Neural progenitor cell (in vitro differentiated cells): ENCODE measurements at places on chromosomes 3 and 15.
A peak's percentile ranks its signal among the peaks of the same experiment; 100 is the strongest.

DNA sequence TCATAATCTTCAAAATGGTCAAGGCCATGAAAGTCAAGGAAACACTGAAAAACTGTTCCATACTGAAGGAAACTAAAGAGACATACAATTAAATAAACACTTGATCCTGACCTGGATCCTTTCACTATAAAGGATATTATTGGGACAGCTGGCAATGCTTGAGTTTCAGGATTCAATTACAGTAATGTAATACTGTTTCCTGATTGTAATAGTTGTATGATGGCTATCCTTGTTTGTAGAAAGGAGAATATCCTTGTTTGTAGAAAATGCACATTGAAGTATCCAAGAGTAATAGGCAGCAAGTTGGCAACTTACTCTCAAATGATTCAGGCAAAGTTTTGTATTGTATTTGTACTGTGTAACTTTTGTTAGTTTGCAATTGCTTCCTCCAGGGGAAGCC is 4.6 kb downstream of the CIDEC start:
- no peak for DNase-seq

DNA sequence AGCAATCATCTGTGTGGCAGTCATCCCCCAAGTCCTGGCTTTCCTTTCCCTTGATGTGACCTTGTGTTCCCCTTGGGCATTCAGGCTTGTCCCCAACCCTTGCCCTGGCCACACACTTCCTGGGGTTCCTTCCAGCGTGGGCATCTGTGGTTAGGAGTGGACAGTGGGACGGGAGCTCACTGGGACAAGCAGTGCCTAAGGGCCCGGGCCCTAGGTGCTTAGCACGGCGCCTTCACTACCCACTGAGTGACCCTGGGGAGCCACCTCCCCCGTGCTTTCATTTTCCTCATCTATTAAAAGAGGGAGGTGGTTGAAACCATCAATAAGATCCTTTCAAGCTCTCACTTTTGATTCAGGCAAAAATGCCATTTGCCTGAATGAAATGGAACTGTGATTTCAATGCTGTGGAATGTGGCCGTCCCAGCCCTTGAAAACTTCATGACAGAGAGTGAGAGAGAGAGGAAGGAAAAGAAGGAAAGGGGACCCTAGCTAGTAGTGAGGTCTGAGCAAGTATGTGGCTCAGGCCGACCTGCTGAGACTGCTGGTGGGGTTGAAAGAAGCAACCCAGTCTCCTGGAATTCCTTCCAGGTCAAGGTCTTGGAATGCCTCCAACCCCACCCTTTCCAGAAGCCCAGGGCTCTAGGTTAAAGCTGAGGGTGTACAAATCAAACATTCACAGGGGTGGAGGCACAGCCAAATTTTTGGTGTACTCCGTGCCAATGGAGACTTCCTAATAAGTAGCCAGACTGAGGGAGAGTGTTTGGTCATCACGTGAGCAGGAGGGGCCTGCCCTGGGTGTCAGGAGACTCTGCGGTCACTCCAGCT is 302.9 kb downstream of the TLE3 start:
- DNase-seq: no peak

DNA sequence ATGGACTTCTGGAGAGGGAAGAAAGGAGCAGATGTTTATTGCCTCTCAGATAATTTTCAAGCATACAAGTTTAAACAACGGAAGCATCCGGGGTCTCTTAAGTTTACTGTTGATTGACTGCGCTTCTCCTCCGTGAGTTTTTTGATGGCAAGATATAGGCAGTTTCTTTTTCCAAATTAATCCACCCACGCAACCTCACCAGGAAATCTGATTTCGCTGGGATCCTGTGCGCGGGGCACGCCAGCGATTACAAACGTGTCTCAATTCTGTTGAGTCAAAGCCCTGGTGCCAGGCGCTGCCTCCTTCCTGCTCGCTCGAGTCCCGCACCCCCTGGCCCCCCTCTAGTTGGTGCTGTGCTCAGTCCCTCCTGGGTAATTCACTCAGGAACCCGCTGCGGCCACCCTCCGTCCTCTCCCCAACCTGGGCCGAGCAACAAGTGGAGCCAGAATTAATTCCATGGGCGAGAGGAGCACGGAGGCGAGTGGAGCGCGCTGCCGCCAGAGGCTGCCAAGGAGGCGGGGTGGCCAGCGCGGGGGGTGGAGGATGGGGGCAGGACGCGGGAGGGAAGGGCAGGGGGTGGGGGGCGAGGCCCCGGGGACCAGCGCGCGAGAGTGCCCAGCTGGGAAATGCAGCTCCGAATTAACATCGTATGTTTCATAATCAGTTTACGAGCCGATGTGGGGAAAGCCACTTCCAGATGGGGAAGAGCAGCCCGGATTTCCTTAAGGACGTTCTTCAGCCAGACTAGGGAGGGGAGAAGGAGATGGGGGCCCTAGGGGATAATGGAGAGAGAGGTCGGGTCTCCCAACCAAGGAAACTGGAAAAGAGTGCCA is 6.0 kb downstream of the WNT5A start:
- peak; percentile 63 for DNase-seq

DNA sequence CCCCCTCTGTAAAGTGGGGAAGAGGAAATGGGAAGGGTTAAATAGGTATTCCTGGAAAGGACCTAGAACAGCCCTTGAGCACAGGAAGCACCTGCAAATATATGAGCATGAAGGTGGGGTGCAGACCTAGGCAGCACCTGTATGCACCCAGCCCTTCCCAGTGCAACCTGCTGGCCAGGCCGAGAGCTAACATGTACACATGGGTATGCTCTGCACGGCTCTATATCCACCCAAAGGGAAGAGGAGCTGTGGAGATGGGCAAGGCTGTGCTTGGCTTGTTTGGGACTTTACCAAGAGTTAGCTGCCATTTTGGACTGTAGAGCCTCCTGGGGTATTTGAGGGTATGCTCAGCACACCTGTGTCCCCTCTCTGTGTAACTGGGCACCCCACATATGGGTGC is 171.2 kb downstream of the KLF13 start:
- no peak for DNase-seq

GRCh38 chr3:103924544-103924943 is 1442.2 kb upstream of the ALCAM start:
- DNase-seq: no peak

DNA sequence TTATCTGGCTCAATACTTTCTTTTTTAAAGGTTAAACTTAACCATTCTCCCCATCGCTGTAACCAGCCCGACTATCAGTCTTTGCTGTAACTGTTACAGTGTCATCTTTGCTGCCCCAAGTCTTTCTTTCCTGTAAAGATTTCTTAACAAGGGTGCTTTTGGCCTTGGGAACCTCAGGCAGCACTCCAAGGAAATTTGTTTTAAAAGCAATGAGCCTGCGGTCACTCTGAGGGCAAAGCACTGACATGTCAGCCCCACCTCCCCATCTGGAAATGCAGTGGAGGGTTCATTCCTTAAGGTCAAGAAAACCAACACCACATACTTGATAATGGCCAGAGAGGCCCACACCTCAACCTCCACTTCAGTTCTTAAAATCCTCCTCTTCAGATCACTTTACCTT is 3.2 kb downstream of the TRANK1 start:
- DNase-seq: no peak

DNA sequence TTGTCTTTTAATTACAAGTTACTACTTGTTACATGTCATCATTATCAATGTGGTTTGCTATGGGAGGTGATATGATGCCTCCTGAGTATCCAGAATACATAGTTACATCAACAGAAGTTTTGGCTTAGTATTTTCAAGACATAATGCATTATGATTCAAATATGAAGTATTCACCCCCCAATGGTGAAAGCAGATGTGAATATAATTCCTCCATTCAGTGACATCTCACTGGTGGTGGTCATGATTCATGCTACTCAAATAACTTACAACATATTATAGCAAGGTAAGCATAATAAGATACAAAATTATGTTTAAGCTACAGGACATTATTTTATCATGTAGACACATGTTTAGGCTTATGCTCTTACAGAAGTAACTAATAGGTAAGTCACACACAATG is 34.9 kb upstream of the TTBK2 start:
- no peak for DNase-seq

- peak; percentile 27 for DNase-seq
These were observed 1.3 kb downstream of the GOLGA8A start for GRCh38 chr15:34436126-34436955.

DNA sequence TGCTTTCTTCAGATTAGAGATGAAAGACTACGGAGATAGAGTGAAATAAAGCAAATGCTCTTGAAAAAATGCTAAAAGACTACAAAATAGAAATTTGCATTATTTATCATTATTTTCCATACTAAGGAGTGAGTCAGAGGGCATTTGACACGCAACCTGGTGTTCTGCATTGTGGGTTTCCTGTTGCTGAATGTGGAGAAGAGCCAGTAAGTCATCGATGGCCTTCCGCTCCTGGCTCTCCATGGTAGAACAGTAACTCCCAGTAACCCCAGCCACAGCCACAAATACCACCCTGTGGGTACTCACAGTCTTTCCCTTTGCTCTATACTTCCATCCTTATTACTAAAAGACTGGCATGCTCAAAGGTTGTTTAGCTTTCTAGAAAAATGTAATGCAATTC is 61.5 kb downstream of the CGGBP1 start:
- DNase-seq: no peak

GRCh38 chr3:153614563-153614962 is 452.5 kb downstream of the RAP2B start:
- no peak for DNase-seq

DNA sequence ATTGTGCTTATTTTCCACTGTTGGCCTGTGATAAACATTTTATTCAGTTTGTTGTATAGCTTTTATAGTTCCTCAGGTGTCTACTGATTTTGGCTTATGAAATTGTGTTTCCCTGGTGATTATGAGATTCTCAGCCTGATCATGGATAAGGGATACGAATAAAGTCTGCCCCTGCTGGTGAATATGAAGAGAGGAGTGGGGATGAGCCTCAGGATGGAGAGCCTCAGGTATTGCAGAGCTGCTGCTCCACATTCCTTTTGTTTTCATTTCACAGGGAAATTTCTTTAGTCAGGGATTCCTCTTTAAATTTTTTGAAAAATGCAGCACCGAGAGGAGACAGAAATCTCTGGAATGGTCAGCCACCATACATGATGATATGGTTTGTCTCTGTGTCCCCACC is 14.7 kb upstream of the RAB6B start:
- DNase-seq: no peak

GRCh38 chr3:101936419-101937356 is 87.4 kb downstream of the NFKBIZ start:
- no peak for DNase-seq

DNA sequence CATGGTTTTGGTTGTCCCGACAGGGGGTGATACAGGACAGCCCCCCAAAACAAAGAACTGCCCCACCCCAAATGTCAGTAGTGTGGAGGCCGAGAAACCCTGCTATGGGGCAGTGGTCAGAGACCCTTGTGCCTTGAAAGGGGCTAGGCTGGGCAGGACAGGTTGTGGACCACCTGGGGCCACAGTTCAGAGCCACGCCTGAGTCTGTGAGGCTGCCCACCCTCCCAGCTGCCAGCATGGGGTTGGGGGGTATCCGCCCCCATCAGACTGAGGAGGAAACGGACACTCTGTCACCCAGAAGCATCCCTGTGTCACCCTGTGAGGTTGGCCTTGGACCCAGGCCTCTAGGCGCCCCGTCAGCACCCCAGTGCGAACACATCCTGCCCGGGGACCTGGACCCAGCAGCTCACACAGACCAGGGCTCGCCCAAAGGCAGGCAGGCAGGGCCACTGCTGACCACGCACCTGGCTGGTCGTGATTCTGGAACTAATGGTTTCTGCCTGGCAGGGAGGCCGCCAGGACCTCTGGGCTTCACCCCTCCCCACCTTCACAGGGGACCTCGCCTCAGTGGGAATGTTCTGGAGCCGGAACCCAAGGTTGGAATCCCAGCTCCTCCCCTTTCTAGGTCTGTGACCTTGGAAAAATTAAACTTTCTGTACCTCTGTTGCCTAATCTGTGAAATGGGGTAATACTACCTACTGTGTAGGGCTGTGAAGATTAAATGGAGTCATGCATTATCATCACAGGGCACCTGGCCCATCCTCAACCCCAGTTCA is 1.4 kb downstream of the SLC41A3 start:
- no peak for DNase-seq

- no peak for DNase-seq
These were observed at the start of gene FBXL22 for GRCh38 chr15:63597038-63597790. Gene FBXL22, plus strand, starts transcription at chr15:63597387. Its CDS starts 6 bp downstream, at chr15:63597393.

DNA sequence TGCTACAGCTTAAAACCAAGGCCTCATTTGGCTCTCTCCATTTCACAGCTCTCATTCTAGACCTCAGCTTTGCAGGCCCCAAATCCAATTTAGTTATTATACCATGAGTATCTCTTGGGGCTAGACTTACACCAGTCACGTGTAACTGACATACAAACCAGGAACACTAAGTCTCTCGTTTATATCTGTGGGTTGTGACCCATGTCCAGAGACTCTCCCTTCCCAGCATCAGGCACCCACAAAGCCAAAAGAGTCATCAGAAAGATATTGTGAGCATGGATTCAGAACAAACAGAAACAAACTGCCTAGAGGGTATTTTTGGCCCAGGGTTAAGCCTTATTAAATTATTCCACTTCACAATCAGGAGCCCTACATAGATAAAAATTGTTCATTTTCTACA is 5.6 kb upstream of the CCDC13 start:
- DNase-seq: no peak

DNA sequence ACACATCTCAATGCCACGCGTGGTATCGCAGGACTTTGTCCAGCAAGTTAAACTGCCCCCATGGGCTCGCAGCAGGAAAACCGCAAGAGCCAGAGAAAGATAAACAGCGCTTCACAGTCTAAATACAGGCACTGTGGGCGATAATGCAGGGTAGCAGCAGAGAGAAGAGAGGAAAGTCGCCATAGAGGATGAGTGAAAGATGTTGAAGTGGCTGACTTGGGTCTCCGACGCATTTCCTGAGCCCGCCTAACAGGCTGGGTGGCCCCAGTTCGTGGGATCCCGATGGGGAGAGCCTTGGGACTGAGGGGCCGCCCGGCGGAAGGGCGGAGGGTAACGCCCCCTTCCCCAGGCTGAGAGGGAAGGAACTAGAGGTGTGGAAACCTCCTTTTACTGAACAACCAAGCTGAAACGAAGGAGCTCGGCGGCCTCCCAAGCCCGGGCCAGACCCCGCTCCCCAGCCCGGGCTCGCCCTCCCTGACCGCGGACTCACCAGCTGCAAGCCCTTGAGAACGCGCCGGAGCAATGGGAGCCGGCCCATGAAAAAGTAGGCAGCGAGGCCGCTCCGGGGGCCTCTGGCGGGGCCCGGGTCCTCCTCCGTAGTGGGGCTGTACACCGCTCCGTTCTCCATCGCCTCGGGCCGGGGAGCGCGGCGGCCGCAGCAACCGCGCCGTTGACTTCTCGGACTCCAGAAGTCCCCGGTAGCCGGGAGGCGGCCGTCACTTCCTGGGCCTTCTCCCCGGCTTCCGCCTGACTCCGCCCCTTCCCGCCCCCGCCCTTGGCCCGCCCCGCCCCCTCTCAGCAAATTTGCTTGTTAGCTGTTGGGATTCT is at the start of gene CMTM6:
Gene CMTM6 (minus strand): TSS at position 735 of the 828 bp plus-strand sequence. CDS start 107 bp downstream, at position 628.
- DNase-seq: peak; percentile 91

- no peak for DNase-seq
These were observed 112.5 kb upstream of the NR2F2 start for GRCh38 chr15:96217983-96218382.

GRCh38 chr3:61669668-61670299 is 108.4 kb downstream of the PTPRG start:
- no peak for DNase-seq

- DNase-seq: no peak
These were observed 625 bp downstream of the COL6A6 start for GRCh38 chr3:130517602-130518001.

- no peak for DNase-seq
These were observed 1.4 kb upstream of the RASL12 start for GRCh38 chr15:65069179-65069578.
